Renal pelvis (tissue), 12 donors: ENCODE measurements at places on chromosomes 4 and X. TPM values are rescaled to one million over a fixed set of nuclear protein-coding genes. Genes with fewer than 3 reads are reported as not detected.

RBM46 gene
- 0.06 TPM for polyA plus RNA-seq

ARHGAP36 gene
- 0.47 TPM for polyA plus RNA-seq

SERTM2 gene
- 0.03 TPM for polyA plus RNA-seq

SLC25A5 gene
- polyA plus RNA-seq = 322 TPM

MBNL3 gene
- polyA plus RNA-seq = 26.6 TPM
